ENCODE measurements at places on chromosomes 11 and 22.

DNA sequence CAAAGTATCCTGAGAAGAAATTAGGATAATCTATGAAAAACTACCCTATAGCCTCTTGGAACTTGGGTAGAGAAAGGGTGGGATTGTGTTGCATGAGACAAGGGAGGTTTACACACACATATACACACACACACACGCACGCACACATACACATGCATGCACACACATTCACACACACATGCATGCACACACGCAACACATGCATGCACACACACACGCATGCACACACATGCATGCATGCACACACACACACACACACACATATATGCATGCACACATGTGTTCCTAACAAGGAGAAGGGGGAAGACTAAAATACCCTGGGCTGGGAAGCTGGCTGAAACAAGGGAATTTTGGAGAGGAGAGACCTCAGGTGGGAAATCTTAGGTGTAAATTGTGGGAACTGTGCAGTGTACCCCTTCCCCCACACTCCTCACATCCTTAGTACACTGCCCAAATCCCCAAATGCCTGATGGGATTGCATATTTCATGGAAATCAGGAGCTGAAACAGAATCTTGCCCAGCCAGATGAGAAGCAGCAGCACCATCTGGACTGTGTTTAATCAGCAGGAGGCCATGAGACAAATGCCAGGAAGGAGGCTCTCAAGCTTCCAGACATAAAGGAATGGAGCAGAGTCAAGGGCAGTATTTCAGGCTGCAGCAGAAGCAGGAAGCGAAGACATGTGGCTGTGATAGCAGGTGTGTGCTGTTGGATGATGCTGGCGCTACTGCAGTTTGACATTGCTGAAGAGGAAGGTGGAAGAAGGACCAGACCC is 14.6 kb upstream of the POLD3 start:
- peak; percentile 45 for DNase-seq

DNA sequence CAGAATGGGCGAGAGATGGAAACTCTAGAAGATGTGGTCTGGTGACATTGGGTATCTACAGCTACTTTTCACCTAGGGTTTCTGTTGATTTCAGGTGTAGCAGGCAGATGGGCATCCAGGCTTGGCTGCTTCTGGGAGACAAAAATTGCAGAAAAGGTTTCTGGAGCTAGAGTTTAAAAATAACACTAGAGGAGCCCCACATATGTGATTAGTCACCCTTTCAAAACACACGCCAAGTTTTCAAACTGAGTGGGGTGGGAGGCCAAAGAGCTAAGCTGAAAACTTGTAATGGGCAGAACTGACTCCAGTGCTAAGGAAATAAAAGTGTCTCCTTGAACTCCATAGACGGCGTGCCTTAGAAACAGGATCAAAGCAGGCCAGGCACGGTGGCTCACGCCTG is 80.8 kb downstream of the GRK3 start:
- no peak for DNase-seq

- DNase-seq: no peak
These were observed 61.3 kb downstream of the MN1 start for GRCh38 chr22:27740202-27740748.

- DNase-seq: no peak
These were observed at the start of gene OR52K1 for GRCh38 chr11:4482445-4482844. Gene OR52K1 (plus strand): TSS chr11:4482646. CDS start chr11:4488901, 6,255 bp downstream.

DNA sequence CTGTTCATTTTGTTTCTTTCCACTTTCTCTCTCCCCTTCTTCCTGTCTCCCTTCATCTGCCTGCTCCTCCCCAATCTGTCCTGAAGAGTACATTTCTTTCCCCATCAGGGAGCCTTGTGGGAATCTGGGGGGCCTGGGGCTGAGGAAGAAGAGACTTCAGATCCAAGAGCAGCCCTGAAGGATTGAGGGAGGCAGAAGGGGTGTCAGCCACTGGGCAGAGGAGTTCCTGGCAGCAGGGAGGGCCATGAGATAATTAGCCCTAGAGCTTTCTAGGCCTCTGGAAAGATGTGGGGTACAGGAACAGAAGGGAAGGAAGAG is 24.4 kb upstream of the OAF start:
- no peak for DNase-seq

DNA sequence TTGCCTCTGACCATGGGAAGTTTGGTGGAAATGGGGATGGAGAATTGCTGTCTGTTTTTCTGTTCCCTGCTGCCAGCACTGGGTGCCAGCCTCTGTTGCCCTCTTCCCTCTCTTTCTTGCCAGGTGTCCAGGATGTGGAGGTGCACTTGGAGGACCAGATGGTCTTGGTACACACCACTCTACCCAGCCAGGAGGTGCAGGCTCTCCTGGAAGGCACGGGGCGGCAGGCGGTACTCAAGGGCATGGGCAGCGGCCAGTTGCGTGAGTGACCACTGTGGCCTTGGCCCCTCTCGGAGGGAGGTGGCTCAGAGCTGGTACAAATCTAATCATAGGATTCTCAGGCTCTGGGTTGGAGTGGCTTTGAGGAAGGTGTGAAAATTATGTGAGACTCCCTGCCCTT is 6.0 kb downstream of the CCS start:
- DNase-seq: no peak

DNA sequence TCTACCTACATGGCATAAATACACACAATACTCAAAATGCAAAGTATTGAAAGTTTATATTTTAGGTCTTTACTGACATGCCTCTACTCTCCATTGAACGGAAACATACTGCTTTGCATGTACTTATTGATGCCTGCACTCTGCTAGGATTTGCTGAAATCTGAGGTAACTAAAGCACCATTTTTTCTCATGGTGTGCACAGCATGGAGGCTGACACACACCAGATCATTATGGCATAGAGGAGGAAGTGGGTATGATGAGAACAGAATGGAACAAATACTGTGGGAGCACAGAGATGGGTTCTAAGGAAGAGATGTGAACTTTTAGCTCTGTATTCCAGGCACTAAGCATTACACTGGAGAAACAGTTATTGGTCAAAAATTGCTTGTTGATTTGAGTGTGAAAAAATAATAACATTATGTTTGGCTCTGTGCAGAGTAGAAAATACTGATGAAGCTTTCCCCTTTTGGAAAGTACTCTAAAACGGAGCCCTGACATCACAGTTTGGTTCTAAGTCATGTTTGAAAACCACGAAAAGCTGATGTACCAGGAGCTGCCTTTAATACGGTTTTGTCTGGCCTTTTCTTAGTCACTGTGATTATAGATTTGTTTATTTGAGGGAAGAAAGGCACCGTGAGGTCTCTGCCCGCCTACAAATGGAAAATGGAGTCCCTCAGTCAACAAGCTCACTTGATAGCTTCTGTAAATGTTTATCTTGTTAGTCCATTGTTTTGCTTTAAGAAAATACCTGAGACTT is 5.6 kb downstream of the OR52R1 start:
- no peak for DNase-seq

GRCh38 chr11:76321820-76322524 is 59.0 kb downstream of the THAP12 start:
- no peak for DNase-seq

- no peak for DNase-seq
These were observed 44.9 kb upstream of the CARS1 start for GRCh38 chr11:3101921-3102640.
